Activated CD8-positive, alpha-beta memory T cell treated with anti-CD3 and anti-CD28 coated beads for 1 hour (primary cell): ENCODE measurements at places on chromosomes 4 and X.

DNA sequence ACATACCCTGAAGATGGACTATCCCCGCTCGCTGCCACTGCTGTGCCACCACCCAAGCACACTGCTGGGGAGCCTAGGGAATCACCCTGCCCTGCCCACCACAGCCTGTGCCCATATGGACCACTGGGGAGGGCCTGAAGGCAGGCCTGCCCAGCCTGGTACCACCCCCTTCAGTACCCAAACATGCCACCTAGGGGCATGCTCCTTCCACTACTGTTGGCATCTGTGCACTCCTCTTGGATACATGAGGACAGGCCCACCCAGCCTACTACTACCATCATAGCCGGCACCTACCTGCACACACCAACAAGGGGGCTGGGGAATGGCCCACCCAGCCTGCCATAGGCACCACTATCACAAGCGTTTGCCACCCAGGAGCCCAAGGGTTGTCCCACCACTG, 30.1 kb upstream of the PRDX4 start:
- no peak for DNase-seq

GRCh38 chr4:80798082-80798481, 232.4 kb upstream of the BMP3 start:
- no peak for DNase-seq

DNA sequence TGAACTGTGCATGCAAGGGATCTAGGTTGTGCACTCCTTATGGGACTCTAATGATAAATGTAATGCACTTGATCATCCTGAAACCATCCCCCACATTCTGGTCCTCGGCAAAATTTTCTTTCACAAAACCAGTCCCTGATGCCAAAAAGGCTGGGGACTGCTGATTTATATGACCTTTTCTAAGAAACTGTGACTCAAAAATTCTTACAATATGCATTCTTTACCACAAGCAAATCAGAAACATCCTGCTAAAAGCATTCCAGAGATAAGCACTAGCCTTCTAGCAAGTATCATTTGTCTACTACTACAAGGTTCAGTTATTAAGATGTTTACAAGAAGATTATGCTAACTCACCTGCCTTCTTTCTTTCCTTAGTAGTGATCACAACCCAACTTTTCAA, 166.5 kb upstream of the PCDH7 start:
- no peak for DNase-seq

- no peak for DNase-seq
Observed at GRCh38 chrX:150774798-150775568, 81.8 kb downstream of the MTMR1 start.

DNA sequence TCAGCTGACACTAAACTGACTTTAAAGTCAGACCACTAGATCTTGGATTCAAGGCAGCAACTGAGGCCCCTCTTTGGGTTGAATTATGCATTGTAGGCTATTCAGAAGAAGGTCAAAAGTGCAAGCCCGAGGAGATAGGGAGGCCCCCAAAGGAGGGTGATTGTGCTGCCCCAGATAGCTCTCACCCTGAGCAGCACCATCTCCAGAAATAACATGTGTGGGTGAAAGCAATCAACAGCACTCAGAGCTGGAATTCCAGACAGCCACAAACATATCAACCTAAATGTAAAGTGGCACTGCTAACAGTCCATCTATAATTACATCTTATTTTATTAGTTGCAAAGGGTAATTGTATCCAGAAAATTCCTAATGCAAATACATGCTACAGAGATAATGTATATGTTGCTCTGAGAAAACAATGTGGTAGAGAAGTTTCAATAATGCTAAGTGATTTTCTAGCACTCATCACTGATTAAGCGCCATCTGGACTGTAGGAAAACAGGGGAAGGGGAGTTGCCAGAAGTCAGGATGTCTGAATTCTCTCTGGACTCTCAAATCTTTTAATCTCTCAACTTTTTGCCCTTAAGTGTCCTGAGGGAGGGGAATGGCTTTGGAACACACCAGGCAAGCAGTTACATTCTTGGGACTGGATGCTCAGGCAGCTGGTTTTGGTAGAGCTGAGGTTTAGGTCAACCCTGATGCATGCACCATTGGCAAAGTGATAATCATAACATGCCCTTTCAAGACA, 61.8 kb upstream of the SFRP2 start:
- no peak for DNase-seq

DNA sequence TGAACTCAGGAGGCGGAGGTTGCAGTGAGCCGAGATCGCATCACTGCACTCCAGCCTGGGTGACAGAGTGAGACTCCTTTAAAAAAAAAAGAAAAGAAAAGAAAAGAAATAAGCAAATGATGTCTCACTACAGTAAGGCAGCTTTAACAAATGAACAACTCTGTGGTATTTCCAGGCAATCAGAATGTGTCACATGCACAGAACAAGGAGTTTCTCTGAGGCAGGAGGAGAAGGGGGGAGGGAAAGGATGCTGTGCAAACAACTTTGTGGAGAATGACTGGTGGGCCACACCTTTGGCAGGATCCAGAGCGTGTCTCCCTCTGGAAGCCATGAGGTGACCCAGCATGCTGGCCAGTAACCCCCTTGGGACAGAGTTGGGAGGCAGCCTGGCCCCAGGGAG, 57.6 kb downstream of the RAI2 start:
- no peak for DNase-seq

DNA sequence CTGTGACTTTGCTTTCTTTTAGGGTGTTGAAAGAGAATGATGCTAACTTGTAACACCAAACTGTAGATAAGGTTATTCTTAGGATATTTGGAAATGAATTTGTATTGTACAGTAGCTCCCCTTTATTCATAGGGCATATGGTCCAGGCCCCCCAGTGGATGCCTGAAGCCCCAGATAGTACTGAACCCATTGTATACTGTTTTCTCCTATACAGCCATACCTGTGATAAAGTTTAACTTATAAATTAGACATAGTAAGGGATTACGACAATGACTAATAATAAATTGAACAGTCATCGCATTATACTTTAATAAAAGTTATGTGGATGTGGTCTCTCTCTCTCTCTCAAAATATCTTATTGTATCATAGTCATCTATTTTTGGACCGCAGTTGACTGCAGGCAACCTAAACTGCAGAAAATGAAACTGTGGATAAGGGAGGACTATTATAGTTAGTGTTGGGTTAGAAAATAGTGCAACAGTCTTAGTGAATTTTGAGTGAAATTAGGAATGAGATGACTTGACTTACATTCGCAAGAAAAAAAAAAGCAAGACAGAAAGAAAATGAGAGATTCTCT, 105.1 kb downstream of the CLDN22 start:
- DNase-seq, result no peak

GRCh38 chrX:123060986-123061385, 123.1 kb upstream of the GRIA3 start:
- DNase-seq, result no peak

GRCh38 chr4:153420361-153420760, 45.8 kb upstream of the TMEM131L start:
- no peak for DNase-seq

DNA sequence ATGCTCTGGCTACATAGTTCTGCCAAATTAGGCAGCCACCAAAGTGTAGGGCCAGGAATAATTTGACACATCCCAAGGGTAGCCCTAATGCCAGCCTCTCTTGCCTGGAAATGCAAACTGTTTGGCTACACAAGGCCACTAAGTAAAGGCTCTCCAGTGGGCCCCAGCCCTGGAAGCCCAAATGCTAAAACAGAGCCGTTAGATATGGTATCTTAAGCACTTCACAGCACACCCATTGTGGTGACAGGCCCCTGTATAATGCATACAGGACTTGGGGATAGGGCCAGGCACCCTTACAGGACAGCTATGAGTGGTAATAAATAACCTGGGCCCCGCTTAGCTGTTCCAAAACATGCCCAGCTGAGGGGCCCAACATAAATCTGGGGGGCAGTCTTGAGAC, 623.9 kb downstream of the BCOR start:
- DNase-seq, result no peak

- DNase-seq, result no peak
Observed at GRCh38 chr4:53858744-53859143, 205.7 kb downstream of the CHIC2 start.

DNA sequence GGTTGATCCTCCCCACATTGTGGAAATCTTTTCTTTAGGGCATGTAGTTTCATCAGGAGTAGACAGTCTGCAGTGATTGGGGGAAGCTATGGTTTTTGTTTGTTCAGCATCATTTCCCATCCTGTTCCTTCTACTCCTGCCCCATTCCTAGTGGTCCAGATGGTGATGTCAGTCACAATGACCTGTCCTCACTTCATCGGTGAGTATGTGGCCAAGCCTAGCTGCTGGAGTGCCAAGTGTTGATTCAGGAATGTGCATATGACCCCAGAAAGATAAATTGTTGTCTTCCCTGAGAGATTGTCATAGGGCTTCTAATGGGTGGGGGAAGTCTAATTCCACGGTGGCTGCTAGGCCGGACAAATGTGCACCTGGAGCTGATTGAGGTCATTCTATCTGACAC, 130.6 kb upstream of the FAT1 start:
- no peak for DNase-seq

DNA sequence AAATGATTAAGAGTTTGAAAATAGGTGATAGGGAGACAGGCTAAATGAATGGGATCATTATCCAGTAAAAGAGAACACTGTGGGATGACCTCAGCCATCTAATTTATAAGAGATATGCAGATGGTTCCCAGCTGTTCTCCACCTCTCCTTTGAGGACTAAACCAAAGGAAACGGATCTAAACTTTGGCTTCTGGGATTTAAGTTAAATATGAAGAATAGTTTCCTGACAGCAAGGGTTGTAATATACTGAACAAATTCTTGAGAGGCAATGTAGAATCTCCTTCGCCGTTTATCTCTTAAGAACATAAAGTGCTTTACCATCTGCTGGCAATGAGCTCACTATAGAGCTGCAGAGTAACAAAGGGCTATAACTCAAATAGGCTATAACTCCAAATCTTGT, 35.4 kb upstream of the HPGDS start:
- DNase-seq, result no peak

- DNase-seq, result no peak
Observed at GRCh38 chr4:107351196-107351595, 315.1 kb upstream of the DKK2 start.

DNA sequence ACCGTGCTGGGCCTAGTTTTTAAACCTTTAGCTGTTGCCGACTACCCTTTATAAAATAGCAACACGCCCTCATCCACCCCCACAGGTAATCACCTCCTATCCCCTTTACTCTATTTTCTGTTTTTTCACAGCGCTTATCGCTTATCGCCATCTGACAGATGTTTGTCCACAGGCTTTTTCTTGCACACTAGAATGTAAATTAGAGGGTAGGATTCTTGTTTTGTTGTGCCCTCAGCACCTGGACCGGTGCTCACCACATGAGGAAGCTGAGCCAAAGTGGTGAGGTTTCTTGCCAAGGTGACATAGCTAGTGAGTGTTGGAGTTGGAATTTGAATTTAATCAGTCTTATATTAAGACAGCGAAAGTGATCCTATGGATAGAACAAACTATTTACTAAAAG, 2.9 kb upstream of the RBBP7 start:
- DNase-seq, result no peak

- DNase-seq, result no peak
Observed at GRCh38 chr4:87981486-87981885, 6.0 kb downstream of the SPP1 start.

DNA sequence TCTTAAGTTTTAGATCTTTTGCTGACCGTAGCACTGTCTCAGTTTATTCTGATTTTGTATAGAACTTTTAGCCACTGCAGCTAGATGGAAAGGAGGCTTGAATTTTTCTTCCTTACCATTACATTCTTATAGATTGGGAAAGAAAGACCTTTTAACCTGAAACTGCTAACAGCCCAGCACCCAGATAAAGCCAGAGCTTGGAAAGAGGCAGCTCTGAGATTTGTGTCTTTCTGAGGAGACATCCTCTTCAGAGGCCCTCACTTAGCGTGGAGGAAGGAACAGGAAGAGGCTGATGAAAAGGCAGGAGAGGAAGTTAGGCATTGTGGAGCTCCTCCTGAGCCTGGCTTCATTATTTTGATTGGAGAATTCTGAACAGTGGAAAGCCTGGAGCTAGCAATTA, 35.1 kb downstream of the ATG4A start:
- DNase-seq, result no peak

DNA sequence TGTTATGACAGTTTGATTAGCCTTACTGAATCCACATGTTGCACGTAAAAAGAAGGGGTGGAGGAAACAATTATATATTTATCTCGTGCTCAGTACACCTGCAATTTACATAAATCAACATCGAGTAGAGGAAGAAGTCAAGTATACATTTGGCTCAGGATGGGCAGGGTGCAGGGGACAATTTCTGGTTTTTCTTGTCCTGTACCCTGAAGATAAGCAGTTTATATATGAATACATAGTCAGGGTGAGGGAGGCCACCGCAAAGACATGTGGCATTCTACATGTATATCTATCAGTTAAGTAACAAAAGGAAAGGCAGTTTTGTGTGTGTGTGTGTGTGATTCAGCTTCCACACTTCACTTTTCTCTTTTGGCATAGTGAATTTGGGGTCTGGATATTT, 11.1 kb upstream of the EREG start:
- no peak for DNase-seq

- no peak for DNase-seq
Observed at GRCh38 chrX:105266456-105266855, 46.0 kb upstream of the TEX13A start.

- no peak for DNase-seq
Observed at GRCh38 chrX:135015523-135016245, 6.7 kb downstream of the RTL8B start.

DNA sequence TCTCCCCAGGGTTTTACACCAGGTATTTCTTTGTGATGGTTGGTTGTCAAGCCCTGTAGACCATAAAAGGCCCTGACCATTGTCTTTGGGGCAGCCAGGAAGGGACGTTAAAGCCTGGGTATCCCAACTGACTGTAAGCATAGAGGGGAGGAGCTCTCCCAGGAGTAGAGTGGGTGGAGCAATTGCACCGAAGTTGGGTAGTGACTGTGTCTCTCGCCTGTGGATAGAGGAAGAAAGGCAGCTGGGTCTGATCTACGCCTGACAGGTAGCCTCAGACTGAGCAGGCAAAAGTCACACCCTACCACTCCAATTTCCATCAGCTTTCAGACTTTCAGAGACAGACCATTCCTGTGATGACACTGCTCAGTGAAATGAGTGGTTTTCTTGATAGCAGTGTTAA, 123.3 kb downstream of the KLHL8 start:
- no peak for DNase-seq

- no peak for DNase-seq
Observed at GRCh38 chr4:101128473-101128872, 218.9 kb downstream of the PPP3CA start.

DNA sequence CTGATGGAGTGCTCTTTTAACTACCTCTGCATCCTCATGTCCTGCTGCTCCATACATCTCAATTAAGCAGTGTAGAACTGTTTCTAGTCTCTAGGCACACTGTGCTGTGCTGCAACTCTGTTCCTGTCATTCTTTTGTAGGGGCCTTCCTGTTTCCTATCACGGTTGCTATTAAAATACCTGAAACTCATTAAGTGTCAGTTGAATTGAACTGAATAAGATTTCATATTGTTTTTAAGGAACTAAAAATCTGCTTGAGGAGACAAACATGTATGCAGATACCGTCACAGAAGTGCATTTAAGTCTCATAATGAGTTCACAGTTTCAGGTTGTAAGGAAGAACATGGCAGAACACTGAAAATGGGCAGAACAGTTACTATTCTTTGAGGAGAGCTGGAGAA, 170.1 kb downstream of the LARP7 start:
- no peak for DNase-seq

- DNase-seq, result no peak
Observed at GRCh38 chrX:46791927-46792809, 33.2 kb upstream of the SLC9A7 start.

- no peak for DNase-seq
Observed at GRCh38 chr4:102734591-102735385, 26.0 kb downstream of the MANBA start.

GRCh38 chr4:153113838-153114105, 90.5 kb upstream of the TRIM2 start:
- no peak for DNase-seq

GRCh38 chrX:24099394-24099793, 44.6 kb downstream of the EIF2S3 start:
- no peak for DNase-seq
